Activated CD4-positive, alpha-beta T cell treated with anti-CD3 and anti-CD28 coated beads for 4 hours (primary cell): ENCODE measurements at places on chromosomes 6 and 20.

DNA sequence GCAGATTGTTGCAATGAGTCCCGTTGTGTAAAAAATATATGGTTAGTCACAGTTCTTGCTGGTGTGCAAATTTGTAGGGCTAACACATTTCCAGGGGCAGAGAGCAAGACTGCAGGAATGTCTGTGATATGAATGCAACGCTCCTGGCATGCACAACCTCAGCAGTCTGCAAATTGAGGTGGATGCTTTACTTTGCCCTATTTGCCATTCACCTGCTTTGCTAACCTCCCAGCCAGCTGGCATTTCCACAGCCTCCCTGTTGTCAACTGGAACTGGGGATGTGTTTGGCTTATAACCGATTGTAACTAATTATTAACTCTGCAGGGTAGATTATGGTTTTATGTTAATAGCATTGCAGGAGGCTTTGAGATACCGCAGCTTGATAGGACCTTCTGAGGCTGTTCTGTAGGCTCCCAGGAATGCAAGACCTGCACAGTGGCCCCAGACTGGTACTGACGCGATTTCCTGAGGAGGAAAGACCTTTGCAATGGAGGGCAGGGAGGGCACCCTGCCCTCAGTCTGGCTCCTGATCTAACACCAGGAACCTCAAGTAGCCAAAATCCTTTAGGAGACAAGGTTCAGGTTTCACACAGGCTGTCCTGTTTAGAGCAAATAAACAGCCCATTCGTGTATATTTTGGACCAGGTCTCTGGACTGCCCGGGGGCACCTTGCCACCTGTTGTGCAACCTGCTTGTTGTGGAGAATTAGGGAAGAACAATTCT is 53.4 kb downstream of the EDN1 start:
- no peak for DNase-seq

- peak; percentile 14 for DNase-seq
These were observed 102.1 kb downstream of the CEBPB start for GRCh38 chr20:50292591-50293283.

- peak; percentile 48 for DNase-seq
These were observed 359 bp downstream of the PHIP start for GRCh38 chr6:79077715-79078074.

- no peak for DNase-seq
These were observed 14.7 kb downstream of the DSE start for GRCh38 chr6:116385459-116385802.

GRCh38 chr6:119352001-119352400 is 2.4 kb upstream of the MAN1A1 start:
- DNase-seq: no peak

DNA sequence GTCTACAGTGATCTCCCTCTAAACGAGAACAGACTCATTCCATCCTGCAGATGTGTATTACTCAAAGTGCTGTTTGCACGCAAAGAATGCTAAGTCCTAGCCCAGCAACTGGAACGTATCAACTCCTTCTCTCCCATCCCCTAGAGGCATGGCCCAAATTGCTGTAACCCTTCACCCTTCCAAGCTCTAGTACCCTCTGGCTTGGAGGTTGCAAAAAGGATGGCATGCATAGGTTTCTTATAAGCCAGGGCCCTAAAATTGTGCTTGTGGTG is 71.5 kb upstream of the TGM3 start:
- no peak for DNase-seq

DNA sequence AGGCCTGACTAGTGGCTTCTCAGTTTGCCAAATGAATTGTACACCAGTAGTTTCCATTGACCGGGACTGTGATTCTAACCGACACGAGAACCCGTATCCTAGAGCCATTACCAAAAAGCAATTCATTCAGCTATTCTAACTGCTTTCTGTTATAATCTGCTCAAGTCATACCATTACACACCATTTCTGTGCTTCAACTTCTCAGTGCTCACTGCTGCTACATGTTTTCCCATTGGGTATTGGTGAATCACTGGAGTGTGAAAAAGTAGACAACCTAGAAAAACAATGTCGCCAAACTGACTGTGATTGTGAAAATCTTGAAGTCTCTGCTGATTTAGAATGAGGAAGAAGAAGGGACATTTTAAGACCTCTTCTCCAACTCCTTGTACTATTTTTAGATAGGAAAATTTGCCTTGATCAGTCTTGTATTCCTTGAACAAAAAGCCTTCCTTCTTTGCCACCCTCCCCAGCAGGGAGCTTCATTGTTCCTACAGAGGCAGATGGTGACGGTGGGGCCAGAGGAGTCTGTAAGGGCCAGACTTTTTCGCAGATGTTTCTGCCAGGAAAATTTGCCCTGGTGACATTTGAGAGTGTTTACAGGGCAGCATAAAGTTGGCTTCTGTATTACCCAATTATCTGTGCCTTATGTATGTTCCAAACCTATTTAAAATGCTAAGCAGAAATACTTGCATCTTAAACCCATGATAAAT is 31.7 kb upstream of the MAP3K4 start:
- no peak for DNase-seq

- no peak for DNase-seq
These were observed 70.0 kb upstream of the TBXT start for GRCh38 chr6:166237617-166238016.

DNA sequence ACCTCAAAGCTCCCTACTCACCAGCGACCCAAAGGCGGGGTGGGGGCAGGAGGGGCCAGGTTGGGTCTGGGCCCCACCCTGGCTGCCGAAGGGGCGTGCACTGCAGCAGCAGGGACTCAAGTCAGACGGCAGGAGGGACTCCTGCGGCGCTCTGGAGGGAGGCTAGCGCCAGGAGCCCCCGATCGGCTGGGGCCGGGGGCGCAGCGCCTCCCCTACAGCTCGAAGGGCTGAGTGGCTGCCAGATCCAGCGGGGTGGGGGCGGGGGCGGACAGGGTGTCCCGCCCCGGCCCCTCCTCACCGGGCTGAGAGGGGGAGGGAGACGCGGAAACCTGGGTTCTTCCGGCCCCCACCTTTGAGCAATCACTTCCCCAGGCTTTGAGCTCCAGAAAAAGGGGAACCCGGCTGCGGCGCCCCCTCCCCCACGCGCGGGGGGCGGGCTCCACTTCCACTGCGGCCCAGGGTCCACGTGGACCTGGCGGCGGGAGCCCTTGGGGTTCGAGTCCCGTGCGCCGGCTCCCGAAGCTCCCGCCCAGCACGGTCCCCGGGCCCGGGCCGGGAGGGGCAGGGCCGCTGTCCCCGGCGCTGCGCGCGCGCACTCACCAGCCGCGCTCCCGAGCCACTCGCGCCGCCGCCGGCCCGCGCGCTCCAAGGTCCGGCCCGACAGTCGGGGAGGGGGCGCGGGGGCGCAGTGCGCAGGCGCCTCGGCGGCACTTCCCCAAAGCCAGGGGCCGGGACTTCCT is at the start of gene RGS19:
Gene RGS19 (minus strand): TSS at position 246 of the 740 bp plus-strand sequence. CDS start 2,632 bp downstream, outside the sequence.
- peak; percentile 70 for DNase-seq

DNA sequence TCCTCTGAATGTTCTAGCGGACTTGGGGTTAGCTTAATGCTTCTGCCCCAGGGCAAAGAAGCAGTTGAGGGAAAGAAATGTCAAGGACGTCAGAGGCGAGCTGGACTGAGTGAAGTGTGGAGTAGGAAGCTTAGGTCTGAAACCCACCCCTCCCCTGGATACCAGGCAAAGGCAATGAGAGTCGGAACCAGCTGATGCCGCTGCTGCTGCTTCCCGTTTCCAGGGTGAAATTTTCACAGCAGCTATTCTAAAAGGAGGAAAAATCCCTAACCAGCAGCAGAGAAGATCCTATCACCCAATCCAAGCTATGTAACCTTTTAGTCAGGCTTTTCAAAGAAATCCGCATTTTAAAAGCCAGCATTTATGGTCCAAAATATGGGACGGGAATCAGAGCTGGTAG is 564.3 kb downstream of the LMBRD1 start:
- no peak for DNase-seq

- no peak for DNase-seq
These were observed 92.9 kb downstream of the ZMYND8 start for GRCh38 chr20:47263465-47264084.

DNA sequence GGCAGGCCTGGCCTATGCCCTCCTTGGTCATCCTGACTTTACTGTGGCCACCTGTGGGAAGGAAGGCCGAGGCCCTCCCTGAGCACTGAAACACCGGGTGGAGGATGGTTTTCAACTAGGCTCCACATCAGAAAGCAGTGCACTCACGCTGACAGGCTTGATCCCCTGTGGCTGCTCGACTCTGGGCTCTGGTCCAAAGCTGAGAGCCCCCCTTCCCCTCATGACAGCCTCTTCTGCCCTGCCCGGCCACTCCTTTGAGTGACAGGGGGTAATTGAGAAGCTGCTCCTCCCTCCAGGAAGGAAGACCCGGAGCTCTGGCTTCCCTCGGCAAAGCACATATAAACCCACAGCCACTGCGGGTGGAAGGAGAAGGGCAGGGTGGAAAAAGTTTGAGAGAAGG is 43.6 kb downstream of the MUC22 start:
- no peak for DNase-seq

- no peak for DNase-seq
These were observed 610.9 kb upstream of the AGPAT4 start for GRCh38 chr6:161884782-161885181.

GRCh38 chr6:160137130-160137988 is 15.7 kb downstream of the SLC22A1 start:
- no peak for DNase-seq

GRCh38 chr6:165961233-165961632 is 206.4 kb downstream of the TBXT start:
- no peak for DNase-seq

GRCh38 chr6:112795316-112795715 is 448.2 kb downstream of the RFPL4B start:
- DNase-seq: no peak

- no peak for DNase-seq
These were observed 320.8 kb downstream of the TAF4 start for GRCh38 chr20:61744691-61745396.

DNA sequence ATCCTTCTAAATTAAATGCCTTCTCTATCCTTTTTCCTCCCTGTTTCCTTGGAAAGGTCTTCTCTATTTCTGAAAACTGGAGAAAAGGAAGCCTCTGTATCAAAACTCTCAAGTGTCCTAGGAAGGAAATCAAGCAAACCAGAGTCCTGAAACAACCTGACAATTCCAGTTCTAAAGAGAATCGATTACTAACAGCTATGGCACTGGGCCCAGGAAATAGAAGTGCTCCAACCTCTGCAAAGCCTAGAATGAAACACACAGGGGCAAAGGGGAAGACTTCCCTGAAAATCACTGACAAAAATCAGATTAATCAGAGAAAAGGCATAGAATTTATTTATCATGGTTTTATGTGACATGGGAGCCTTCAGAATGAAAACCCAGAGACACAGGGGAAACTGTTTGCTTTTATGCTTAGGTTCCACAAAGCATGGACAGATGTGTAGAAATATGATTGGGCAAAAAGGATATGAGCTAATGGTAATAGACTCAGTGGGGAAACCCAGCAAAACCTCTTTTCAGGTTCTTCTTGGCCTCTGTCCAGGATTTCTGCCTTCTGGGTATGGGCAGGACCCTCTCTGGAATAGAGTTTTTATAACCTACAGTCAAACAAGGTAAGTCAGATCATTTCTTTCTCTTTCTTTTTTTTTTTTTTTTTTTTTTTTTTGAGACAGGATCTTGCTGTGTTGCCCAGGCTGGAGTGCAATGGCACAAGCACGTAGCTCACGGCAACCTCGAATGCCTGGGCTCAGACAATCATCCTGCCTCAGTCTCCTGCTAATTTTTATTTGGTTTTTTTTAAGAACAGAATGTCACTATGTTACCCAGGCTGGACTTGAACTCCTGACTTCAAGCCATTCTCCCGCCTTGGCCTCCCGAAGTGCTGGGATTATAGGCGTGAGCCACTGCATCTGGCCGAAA is 91.7 kb downstream of the CD24 start:
- no peak for DNase-seq
